Cardiac fibroblast (primary cell): ENCODE measurements at places on chromosomes 5 and 9.

DNA sequence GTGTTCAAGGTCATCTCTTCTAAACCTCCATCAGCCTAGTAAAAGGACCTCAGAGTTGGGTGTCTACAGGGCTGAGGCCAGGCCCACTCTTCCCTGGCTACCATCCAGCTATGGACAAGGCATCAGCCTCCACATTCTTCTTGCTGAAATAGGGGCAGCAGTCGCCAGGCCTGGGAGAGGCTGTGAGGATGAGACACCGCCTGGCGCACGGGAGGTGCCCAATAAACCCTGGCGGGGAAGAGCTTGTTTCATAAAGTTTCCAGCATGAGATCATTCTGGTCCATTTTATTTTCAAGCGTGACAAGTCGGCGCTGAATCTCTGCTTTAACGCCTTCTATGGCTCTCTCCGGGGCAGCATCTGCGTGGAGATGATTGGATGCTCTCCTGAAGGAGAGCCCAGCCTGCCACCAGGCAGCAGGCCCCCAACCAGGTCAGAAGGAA is 153.4 kb downstream of the OLFM1 start:
- DNase-seq, result no peak

- DNase-seq, result peak; percentile 79
Measured at GRCh38 chr5:170633235-170634081, 129.6 kb downstream of the KCNIP1 start.

DNA sequence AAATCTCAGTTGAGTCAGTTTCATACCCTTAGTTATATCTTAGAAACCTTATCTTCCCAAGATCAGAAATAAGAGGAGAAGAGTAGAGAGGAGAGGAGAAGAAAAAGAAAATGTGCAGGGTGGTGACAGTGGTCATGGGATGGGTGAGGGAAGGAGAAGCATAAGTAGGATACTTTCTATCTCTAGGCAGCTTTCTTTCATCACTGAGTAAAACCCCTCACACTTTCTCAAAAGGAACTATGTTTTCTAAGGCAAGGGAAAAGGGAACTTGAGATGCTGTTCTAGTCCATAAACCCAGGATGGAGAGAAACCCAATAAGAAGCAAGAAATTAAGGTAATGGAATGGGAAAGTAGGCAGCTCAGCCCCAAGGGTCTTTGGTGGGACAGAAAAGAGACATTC is 225.3 kb downstream of the MCTP1 start:
- DNase-seq, result no peak

- no peak for DNase-seq
Measured at GRCh38 chr9:20643660-20644059, 21.4 kb upstream of the MLLT3 start.

DNA sequence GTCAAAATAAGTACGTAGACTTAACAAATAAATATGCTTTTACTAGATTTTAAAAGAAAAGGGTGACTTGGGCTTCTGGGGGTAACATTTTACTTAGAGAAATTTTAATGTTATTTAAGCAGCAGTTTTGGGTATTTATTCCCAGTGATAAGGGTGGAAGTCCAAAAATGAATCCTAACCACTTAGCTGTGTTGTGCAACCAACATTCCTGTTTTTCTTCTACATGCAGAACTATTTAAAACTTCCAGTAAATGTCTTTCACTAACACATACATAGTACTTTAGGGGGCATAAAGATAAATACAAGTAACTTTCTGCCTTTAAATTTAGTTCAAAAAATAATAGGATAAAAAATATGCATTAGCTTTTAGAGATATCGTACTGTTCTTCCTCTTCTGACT is 436.7 kb downstream of the CTNND2 start:
- no peak for DNase-seq

DNA sequence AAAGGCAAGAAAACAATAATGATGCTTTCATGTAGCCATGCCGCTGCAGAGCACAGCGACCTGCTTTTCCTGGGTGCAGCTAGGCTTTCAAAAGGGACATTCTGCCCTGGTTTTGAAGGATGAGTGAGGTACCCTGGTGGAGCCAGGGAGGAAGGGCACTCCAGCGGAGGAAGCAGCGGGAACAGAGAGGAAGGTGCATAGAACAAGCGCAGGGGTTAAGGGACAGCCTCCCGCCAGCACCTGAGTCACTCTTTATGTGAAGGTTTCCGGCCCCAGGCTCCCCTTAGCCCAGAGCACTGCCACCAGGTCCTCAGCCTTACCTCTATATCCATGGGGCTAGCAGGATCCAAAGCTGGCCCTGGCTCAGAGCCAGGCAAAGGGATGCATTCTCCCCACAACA is 221.1 kb downstream of the CDK5RAP2 start:
- no peak for DNase-seq

DNA sequence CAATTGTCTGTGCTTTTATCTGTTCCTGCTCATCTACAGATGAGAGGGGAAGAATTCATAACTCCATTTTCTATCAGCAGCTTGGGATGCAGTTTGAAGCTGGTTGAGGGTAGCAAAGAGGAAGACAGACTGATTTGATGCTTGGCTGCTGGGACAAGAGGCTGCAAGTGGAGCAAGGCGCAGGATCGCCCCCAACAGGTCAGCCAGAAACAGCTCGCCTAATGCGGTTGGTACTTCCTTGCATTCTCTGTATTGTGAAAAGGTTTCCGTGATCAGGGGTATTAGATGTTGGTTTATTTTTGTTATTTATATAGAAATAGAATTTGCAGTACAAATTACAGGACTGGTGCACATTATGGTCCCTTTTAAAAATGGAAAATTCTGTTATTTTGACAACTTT is 40.6 kb downstream of the ZNF883 start:
- DNase-seq, result peak; percentile 6
